ENCODE measurements at places on chromosomes 2 and 18.

GRCh38 chr2:189232759-189233406 is 53.3 kb upstream of the COL5A2 start:
- no peak for DNase-seq

- peak; percentile 4 for DNase-seq
Measured at GRCh38 chr2:109379507-109379906, 234.3 kb downstream of the SEPTIN10 start.

DNA sequence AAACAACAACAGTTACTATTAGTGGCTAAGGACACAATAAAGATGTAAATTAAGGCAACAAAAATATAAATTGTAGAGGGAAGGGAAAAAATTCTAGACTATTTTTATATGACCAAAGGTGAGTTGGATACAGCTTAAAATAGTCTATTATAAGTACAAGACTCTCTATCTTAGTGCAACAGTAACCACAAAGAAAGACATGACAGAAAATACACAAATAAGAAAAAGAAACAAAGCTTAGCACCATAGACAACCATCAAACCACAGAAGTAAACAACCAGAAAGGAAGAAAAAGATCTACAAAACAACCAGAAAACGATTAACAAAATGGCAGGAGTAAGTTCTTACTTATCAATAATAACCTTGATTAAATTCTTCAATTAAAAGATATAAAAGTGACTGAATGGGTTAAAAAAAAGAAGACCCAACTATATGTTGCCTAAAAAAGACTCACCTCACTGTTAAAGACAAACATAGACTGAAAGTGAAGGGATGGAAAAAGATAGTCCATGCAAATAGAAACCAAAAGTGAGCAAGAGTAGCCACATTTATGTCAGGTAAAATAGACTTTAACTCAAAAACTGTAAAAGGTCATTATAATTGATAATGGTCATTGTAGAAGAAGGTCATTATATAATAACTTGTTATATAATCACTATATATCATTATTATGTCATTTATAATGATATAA is 62.5 kb downstream of the USP40 start:
- DNase-seq: no peak

DNA sequence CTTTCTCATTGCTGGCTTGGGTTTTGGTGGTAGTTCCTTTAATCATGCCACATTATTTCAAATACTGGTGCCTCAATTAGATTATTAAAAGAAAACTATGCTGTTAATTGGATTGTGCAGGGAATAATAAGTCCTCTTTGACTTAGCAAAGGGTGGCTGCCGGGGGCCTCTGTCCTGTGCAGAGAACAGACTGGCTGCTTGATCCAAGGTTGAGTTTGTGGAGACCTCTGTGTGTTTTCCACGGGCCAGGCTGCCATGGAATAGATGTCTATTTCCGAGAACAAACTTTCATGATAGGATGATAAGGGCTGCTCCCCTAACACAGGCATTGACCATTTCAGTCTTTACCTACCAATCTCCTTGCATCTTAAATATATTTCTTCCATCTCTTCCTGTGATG is 30.4 kb upstream of the OTOS start:
- DNase-seq: no peak

DNA sequence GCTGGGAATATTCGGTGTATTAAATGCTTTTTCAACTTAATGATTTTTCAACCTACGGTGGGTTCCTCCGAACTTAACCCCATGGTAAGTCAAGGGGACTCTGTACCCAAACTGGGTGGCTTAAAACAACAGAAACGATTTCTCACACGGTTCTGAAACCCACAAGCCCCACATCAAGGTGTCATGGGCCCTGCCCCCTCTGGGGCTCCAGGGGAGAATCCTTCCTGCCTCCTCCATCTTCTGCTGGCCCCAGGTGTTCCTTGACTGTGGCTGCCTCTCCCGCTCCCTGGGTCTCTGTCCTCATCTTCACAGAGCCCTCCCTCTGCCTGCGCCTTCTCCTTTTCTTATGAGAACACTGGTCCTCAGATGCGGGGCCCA is 301.3 kb upstream of the SALL3 start:
- DNase-seq: no peak

GRCh38 chr2:73290049-73290839 is 3.1 kb downstream of the EGR4 start:
- DNase-seq: no peak

GRCh38 chr2:189528617-189529016 is 52.0 kb downstream of the SLC40A1 start:
- DNase-seq: no peak

GRCh38 chr2:109702250-109702985 is 88.3 kb downstream of the SOWAHC start:
- DNase-seq: no peak

- no peak for DNase-seq
Measured at GRCh38 chr2:18932853-18933252, 343.5 kb upstream of the NT5C1B start.

GRCh38 chr2:10835052-10835970 is 22.7 kb upstream of the PDIA6 start:
- DNase-seq: peak; percentile 10

DNA sequence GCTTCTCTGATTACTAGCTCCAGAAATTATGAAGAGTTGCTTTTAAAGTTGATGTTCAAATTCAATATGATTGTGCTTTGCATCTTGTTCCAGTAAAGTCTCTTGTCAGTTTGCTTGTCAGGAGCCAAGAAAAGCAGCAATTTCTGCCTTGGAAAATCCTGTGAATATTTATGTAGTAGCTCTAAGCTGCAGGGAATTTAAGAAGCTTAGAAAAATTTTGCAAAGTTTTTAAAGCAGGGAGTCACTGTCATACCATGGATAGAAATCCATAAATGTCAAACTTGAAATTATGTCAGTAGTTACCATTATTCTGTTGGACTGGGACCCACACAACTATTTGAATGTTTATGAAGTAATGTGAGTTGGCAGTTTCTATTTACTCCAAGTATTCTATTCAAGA is 169.3 kb downstream of the TMEM200C start:
- DNase-seq: no peak

- no peak for DNase-seq
Measured at GRCh38 chr2:16326711-16327300, 338.8 kb downstream of the CYRIA start.

GRCh38 chr2:168008646-168009195 is 238.7 kb downstream of the STK39 start:
- DNase-seq: no peak

All from gastrocnemius medialis (tissue), 4 donors.